ENCODE measurements at places on chromosomes 1 and 21.

DNA sequence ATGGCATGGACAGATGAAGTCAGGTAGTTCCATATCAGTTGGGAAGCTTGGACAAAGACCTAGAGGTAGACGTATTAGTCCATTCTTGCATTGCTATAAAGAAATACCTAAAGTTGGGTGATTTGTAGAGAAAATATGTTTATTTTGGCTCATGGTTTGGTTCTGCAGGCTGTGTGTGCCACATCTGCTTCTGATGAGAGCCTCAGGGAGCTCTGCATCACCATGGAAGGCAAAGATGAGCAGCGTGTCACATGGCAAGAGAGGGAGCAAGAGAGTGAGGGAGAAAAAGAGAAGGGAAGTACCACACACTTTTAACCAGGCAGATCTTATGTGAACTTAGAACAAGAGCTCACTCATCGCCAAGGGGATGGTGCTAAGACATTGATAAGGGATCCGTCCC lies 9.0 kb downstream of the TSACC start:
- DNase-seq = no peak

DNA sequence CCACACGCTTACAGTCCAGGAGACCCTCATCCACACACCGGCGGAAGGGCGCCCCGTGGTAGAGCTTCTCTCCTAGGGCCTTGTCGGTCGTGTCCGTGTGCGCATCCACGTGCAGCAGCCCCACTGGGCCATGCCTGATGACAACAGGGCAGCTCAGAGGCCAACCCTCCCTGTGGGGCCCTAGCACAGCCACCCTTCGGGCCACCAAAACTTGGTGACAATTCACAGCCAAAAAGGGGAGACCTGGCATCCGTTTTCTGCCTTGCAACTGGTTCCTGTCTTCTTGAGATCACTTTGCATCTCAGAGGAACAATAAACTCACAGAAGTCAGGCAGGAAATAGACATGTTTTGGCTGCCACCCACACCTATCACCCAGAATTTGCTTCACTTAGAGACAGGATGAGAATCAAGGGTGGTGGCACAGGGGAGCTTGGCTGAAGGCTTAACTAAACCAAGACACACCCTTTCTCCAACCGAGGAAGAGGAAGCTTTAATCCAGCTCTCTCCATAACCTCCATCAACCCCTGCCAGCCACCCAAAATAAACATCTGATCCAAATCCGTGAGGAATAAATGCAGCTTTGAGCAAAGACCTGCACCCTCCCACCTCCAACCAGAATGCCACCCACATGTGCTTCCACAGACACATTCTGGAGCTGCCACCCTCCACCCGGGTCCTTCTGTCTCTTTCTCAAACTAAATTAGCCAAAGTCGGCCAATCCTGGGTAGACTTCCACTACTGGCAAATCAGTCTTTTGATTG lies 5.7 kb downstream of the AGMAT start:
- DNase-seq = no peak

DNA sequence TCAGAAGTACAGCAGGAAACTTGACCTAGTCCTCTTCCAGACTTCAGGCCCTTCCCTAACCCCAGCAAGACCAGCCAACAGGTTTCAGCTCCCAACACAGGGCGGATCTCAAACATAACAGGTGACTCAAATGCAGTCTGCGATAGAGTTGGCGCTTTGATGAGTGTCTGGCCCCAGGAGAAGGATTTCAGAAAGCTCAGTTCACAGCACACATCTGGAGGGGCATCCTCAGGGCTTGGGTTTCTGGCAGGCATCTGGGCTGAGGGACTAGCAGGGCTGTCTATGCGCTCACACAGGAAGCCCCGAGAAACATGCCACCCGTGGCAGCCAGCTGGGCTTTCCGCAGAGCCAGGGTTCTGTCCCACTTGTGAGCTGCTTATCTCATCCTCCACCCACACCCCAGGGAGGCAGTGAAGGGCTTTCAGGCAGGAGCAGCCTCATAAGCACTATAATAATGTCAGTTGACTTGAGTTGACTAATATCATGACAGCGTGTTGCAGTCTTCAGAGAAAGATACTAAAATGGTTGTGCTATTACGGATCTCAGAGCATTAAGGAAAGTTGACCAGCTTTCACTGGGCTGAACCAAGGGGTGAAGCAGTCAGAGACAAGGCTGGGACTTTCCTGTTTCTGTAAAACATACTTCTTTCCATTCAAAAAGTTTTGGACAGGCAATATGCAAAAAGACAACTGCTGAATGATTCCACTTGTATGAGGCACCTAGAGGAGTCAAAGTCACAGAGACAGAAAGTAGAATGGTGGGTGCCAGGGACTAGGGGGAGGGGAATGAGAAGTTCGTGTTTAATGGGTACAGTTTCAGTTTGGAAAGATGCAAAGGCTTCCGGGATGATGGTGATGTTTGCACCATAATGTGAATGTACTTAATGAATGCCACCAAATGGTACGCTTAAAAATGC lies 233.0 kb upstream of the IRF2BP2 start:
- no peak for DNase-seq

GRCh38 chr21:24716281-24716918 lies 890.9 kb downstream of the MRPL39 start:
- no peak for DNase-seq

- no peak for DNase-seq
These were observed 483 bp downstream of the CHML start for GRCh38 chr1:241639623-241640148.

DNA sequence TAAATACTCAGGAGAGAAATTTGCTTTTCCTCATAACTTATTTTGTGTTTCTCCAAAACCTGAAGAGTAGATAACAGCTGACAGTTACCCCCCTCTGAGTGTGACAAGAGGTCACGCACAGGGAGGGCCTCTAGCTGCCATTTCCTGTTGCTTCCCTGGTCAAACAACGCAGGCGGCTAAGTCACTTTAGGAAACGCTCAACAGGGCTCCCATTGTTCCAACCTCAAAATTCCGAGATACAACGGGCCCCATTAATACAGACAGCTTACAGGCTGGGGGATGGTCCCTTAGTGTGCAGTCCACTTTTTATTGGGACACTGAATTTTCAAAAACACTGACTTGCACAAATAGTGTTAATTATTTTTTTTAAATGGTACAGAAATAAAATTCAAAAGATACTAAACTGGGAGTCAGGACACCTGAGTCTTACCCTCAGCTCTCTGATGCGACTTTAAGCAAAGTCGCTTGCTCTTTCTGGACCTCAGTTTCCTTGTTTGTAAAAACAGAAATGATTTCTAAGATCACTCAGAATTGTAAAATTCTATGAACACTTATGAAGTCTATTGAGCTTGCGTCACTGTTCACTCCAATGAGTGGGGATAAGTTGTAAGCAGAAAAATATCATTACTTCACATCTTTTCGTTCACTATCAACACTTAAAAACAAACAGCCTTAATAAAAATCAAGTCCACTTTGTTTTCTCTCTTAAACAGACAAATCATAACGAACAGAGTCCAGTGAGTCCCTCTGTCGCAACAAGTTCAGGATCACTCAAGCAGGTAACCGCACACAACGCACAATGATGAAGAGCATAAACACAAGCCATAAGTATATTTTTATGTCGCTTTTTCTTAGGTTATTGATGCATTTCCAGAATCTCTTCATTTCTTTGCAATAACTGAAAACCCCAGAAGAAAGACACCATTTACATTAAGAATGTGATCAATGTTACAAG lies 13.5 kb downstream of the LZIC start:
- peak; percentile 94 for DNase-seq

DNA sequence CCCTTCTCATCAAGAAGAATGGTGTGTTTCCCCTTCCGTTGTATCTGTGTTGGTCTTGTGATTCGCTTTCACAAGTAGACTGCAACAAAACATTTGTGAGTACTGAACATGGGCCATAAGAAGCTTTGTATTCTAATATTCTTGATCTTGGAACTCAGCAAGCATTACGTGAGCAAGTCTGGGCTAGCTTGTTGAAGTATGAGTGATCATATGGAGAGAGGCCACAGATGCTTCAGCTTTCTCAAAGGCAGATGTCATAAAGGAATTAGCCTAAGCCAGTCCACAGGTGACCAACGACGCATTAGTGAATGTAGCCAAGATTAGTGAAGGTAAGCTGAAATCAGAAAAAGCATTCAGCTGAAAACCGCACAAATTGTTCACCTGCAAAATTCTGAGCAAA lies 609.6 kb upstream of the NEGR1 start:
- no peak for DNase-seq

DNA sequence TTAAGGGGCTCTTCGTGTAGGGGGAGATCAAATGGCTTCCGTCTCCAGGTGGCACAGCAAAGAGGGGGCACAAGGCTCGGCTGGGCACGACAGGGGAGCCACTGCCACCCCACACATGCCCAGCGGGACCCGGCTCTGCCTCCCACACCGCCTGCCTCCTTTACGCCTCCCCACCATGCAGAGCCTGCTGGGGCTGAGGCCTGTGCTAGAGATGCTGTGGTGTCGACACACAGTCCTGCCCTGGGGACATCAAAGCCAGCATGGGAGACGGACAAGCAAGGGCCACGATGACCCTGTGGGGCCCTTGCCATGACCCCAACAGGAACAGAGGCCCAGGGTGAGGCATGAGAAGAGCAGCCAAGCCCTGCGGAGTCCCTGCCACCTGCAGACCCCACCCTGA lies 102.8 kb downstream of the NPHP4 start:
- DNase-seq = no peak

- no peak for DNase-seq
These were observed 60.6 kb upstream of the SLC2A1 start for GRCh38 chr1:43019226-43019625.

DNA sequence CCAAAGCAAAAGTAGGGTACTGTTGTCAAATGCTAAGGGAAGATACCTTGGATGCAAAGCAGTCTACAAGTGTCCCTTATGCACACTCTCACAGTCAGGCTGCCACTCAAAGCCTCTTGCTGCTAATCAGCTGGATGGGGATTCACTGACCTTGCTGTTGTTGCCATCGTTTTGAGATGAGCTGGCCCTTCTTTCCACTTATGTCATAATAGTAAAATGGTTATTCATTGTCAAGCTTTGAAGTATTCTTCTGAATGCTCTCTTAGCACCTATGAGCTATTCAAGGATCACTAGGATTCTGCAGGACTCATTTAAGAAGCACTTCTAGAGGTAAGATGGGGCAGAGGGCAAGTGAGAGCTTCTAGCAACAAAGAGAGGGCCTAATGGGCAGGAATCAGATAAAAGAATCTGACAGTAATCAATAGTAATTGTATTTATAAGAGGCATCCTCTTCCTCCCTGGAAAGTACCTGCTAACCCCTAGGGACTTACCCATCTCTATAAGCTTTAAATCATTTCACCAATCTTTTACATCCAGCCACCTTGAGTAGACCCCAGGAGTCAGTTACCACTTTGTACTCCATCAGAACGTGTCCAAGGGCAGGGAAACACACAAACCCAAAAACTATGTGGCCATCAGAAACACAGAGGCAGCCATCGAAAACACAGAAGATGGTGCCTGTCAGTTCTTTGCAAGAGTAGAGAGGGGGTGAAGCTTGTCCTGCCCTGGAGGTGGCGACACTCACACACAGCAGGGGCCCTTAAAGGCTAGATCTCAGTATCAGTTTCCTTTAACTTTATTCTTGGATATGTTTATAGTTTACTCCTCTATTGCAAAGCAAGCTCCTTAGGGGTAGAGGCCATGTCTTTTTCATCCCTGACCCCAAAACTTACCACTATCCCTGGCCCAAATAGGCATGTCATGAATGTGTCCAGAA lies 103.7 kb upstream of the NFIA start:
- no peak for DNase-seq

DNA sequence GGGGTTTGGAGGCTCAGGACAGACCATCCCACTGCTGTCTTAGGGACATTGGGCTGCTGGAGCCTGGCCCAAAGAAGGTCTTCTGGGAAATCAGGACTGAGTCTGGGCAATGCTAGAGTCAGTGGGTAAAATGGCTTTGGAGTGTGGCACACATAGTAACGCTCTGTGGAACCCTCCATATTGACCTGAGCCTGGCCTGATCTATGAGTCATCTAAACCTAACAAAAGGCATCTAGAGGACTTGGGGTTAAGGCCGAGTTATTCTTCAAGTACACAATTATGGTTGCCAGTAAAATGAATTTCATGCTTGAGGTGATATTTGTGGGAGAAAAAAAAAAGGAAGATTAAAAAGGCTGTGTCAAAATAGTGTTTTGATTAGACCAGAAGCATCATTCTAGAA lies 77.7 kb downstream of the ST6GALNAC5 start:
- no peak for DNase-seq

- DNase-seq = no peak
These were observed 55.7 kb downstream of the PTPRC start for GRCh38 chr1:198694542-198694941.

GRCh38 chr1:238223076-238223640 lies 332.4 kb upstream of the ZP4 start:
- DNase-seq = no peak

- DNase-seq = no peak
These were observed at the start of gene TAS1R3 for GRCh38 chr1:1331068-1331965. Gene TAS1R3, plus strand, starts transcription at chr1:1331280. Its CDS starts 66 bp downstream, at chr1:1331346.
